ENCODE measurements at places on chromosomes 12 and 14.
A peak's percentile ranks its signal among the peaks of the same experiment; 100 is the strongest.

DNA sequence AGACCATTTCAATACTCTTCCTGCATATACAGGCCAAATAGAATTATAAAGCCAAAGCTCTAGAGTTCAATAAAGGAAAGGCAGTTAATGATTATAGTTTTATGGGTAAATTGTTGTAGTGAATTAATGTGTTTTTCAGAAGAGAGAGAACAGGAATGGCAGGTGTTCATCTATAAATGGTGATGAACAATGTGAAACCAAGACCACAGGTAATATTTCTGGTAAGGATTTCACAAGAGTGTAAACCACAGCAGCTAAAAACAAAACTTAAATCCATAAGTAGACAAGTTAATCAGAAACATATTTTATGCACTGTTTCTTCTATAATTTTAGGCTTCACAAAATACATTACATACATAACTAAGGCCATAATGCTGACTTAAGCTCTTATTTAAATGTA lies 204.4 kb downstream of the SYT1 start:
- no peaks in the 10 kb centered on the region for H3K36me3 ChIP-seq
- peaks cover 14% of the 10 kb centered on the region for H3K4me1 ChIP-seq
- no peak overlapping the region for H3K4me3 ChIP-seq
- H3K27me3 ChIP-seq, result no peaks in the 10 kb centered on the region
- no peak for DNase-seq

- no peaks in the 10 kb centered on the region for H3K27me3 ChIP-seq
- H3K4me1 ChIP-seq, result no peaks in the 10 kb centered on the region
- DNase-seq, result no peak
- no peak overlapping the region for H3K4me3 ChIP-seq
- no peak overlapping the region for H3K27ac ChIP-seq
Measured at GRCh38 chr12:93484315-93484981, 17.1 kb downstream of the MRPL42 start.

- H3K27me3 ChIP-seq, result no peaks in the 10 kb centered on the region
- no peaks in the 10 kb centered on the region for H3K36me3 ChIP-seq
- no peak for DNase-seq
- H3K4me1 ChIP-seq, result peaks cover 45% of the 10 kb centered on the region
- no peak overlapping the region for H3K27ac ChIP-seq
Measured at GRCh38 chr14:104294628-104294982, 156.2 kb downstream of the KIF26A start.

GRCh38 chr12:112710414-112710813 lies 81.1 kb upstream of the RPH3A start:
- H3K4me3 ChIP-seq, result no peak overlapping the region
- H3K27ac ChIP-seq, result no peak overlapping the region
- no peaks in the 10 kb centered on the region for H3K27me3 ChIP-seq
- no peaks in the 10 kb centered on the region for H3K36me3 ChIP-seq
- no peak for DNase-seq

DNA sequence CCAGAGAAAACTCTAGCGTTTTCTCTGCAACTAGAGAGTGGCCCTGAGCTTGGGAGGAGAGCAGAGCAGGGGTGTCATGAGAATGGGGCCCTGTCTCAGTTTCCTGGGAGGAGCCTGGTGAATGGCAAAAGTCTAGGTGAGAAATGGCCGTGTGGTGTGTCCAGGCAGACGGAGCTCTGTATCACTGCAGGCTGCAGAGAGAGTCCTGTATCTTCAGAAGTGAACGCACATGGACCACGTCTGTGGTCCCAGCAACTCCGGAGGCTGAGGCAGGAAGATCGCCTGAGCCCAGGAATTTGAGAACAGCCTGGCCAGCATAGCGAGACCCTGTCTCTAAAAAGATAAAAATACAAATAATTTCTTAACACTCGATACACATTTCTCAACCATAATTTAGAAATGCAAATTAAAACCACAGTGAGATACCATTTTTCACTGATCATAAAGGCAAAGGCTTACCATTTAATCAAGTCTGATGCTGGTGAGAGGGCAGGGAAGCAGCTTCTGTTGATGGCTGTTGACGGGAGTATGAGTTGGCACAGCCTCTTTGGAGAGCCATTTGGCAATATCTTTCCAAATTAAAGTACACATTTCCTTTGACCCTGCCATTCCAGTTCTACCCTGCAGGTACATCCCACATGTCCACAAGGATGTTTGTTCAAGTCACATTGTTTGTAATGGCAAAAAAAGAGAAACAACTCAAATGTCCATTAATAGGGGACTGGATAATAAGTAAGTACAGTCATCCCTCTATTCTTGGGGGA lies 51.0 kb downstream of the NFKBIA start:
- H3K27me3 ChIP-seq, result no peaks in the 10 kb centered on the region
- DNase-seq, result no peak
- H3K4me1 ChIP-seq, result peaks cover 26% of the 10 kb centered on the region
- no peaks in the 10 kb centered on the region for H3K36me3 ChIP-seq
- H3K27ac ChIP-seq, result no peak overlapping the region

DNA sequence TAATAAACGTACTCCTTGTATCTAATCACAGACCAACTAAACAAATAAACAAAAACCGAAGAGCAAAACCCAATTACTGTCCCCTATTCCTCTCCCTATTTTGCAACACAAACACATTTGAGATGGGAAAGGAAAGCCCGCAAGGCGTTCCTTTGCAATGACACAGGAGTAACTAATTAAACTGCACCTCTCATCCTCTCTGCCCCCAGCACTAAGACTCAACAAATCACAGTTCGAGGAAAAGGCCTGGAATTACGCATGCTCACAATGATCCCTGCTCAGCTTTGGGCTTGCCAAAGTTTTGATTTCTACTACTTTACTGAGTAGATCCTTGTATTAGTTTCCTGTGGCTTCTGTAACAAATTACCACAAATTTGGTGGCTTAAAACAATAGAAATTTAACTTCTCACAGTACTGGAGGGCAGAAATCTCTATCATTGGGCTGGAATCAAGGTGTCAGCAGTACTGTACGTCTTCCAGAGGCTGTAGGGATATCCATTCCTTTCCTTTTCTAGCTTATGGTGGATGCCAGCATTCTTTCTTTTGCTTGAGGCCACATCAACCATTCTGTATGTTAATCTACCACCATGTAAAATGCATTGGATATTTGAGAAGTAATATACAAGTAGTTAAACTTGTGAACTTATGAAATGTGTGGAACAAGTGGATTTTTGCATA lies 123.0 kb downstream of the NAV3 start:
- H3K27me3 ChIP-seq, result no peaks in the 10 kb centered on the region
- H3K36me3 ChIP-seq, result no peaks in the 10 kb centered on the region
- H3K4me1 ChIP-seq, result no peaks in the 10 kb centered on the region

GRCh38 chr12:77406219-77406905 lies 341.0 kb upstream of the E2F7 start:
- H3K4me1 ChIP-seq, result peaks cover 8% of the 10 kb centered on the region
- no peaks in the 10 kb centered on the region for H3K36me3 ChIP-seq
- H3K4me3 ChIP-seq, result no peak overlapping the region
- H3K27me3 ChIP-seq, result peaks cover 5% of the 10 kb centered on the region
- no peak overlapping the region for H3K27ac ChIP-seq

- H3K4me3 ChIP-seq, result peak overlapping the region; percentile 73
- H3K27ac ChIP-seq, result peak overlapping the region; percentile 93
- no peaks in the 10 kb centered on the region for H3K27me3 ChIP-seq
- H3K36me3 ChIP-seq, result no peaks in the 10 kb centered on the region
- peak; percentile 60 for DNase-seq
- H3K4me1 ChIP-seq, result peaks cover 48% of the 10 kb centered on the region
Measured at GRCh38 chr12:119594399-119594730, 791 bp downstream of the TMEM233 start.

- peaks cover 5% of the 10 kb centered on the region for H3K4me1 ChIP-seq
- no peaks in the 10 kb centered on the region for H3K27me3 ChIP-seq
- H3K36me3 ChIP-seq, result peaks cover 16% of the 10 kb centered on the region
- DNase-seq, result no peak
Measured at GRCh38 chr14:92729634-92730358, 18.6 kb downstream of the LGMN start.

DNA sequence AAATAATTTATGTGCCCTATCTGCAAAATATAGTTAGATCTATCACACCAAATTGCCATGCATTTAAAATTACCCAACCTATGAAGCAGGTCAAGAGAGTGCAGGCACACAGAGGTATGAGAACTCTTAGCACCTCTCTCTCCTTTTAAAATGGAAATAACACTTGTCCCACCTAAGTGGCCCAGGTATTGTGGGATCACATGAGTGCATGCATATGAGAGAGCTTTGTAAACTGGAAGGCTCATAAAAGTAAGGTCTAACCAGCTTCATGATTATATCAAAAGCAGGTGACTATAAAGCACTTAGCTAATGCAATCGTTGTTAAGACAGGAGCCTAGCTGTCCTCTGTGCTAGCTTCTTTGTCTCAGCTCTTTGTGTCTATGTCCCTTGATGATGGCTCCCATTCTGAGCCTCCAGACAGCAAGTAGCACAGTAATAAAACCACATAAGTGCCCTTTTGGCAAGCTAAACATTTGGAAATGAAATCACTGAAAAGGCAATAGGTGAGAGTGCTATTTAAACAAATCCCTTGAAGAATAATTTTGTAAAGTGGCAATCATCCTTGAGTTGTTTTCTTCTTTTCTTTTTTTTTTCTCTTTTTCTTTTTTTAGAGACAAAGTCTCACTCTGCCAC lies 219.0 kb downstream of the NTF3 start:
- no peak overlapping the region for H3K27ac ChIP-seq
- no peak overlapping the region for H3K4me3 ChIP-seq
- no peaks in the 10 kb centered on the region for H3K4me1 ChIP-seq

DNA sequence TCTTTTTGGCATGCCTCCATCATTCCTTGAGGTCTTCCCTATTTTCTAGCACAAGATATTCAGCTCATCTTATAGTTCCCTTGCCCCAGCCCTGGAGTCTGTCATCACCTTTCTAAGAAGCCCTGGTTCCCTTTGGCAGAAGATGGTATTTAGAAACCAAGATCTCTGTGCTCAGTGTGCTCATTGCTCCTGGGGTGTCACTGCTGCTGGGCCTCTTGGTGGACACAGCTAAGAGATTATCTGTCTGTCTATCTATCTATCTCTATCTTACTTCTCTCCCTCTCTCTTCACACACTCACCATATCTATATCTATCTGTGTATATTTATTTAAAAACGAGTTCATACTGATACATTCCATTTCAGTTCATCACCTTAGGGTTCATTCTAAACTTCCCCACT lies 67.2 kb downstream of the DAO start:
- no peak overlapping the region for H3K4me3 ChIP-seq
- no peak for DNase-seq
- H3K36me3 ChIP-seq, result no peaks in the 10 kb centered on the region
- no peak overlapping the region for H3K27ac ChIP-seq
- no peaks in the 10 kb centered on the region for H3K4me1 ChIP-seq
- no peaks in the 10 kb centered on the region for H3K27me3 ChIP-seq
